ENCODE measurements at places on chromosomes 4 and X. TPM values are rescaled to one million over a fixed set of nuclear protein-coding genes. Genes with fewer than 3 reads are reported as not detected.

- no peaks in the 10 kb centered on the region for H3K27me3 ChIP-seq
- peaks cover 5% of the 10 kb centered on the region for H3K4me1 ChIP-seq
- H3K36me3 ChIP-seq: no peaks in the 10 kb centered on the region
- no peak overlapping the region for H3K4me3 ChIP-seq
- DNase-seq: no peak
Measured at GRCh38 chr4:56213543-56213942, 173.7 kb downstream of the AASDH start.

DNA sequence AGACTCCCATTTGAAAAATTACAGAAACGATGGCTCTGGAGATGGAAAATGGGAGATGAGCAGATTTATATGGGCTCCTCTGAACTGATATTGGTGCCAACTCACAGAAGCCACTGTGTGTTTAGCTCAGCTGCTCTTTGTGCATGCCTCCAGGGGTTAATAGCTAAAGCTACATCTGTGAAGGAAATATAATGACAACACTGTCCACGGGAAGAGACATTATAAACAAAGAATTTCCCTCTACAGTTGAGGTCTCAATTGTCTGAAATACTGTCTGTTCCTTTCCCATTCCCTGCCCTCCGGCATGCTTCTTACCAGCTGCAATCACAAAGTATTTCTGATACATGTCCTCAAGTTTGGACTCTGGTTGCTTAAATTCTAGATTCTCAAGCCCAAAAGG lies 40.4 kb downstream of the PPA2 start:
- H3K27ac ChIP-seq: no peak overlapping the region
- H3K27me3 ChIP-seq: no peaks in the 10 kb centered on the region
- H3K4me1 ChIP-seq: no peaks in the 10 kb centered on the region
- no peak overlapping the region for H3K4me3 ChIP-seq
- peaks cover 52% of the 10 kb centered on the region for H3K36me3 ChIP-seq

- H3K4me3 ChIP-seq: no peak overlapping the region
- no peaks in the 10 kb centered on the region for H3K36me3 ChIP-seq
- no peak for DNase-seq
- no peak overlapping the region for H3K27ac ChIP-seq
Measured at GRCh38 chrX:10254739-10255138, 98.0 kb downstream of the CLCN4 start.

CLIC2 gene
- 31.4 TPM for total RNA-seq

NCAPG gene
- total RNA-seq: 21.5 TPM

HEPH gene
- 249 TPM for total RNA-seq

DNA sequence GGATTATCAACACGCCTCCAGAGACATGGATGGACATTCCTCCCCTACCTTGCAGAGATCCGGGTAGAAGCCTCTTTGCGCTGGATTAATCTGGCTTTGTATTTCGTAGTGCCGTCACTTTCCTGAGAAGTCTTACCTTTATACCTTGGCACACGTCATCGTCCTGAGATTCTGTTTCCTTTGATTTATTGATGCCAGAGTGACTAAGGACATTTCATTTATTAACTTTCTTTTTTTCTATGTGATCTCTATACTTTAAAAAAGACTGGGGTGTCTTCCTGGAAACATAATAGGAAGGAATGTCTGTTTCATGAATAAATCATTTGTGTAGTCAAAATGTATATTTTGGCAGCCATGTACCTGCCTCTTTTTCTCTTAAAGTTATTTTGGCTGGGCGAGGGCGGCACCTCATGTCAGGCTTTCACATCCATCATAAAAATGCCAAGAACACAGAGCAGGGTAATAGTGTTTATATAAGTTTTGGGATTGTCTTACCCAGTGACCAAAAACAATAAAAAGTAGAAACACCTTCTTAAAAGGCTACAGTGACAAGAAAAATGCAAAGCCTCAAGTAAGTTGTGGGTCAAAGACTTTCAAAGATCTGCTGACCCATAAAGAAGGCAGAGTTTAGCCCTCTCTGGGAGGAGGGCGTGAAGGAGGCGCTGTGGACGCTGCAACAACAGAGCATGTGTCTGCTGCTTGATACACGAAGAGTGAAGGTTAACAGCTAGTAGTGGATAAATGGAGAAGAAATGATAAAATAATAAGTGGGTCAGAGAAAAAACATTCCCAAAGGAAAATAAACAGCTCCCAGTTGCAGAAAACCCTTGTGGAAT lies 124.4 kb downstream of the SHROOM3 start:
- H3K36me3 ChIP-seq: no peaks in the 10 kb centered on the region
- no peak for DNase-seq
- no peaks in the 10 kb centered on the region for H3K4me1 ChIP-seq
- H3K27ac ChIP-seq: no peak overlapping the region
- H3K27me3 ChIP-seq: no peaks in the 10 kb centered on the region
- H3K4me3 ChIP-seq: no peak overlapping the region

TEX13B gene
- total RNA-seq: not detected

DNA sequence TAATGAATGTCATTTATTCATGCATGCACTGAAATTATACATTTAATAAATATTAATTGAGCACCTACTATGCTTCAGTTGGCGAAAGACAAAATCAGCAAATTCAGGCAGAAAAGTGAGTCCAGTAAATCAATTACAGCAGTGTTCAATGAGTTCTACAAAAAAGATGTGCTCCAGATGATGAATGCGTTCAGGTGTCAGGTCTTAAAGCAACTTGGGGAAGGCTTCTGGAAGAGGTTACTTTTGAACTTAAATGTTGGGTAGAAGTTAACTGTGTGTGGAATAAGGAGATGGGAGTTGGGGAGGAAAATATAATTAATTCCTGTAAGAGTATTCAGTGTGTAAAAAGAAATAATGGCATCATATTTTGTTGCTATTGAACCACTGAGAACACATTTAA lies 79.0 kb downstream of the SLC7A11 start:
- H3K36me3 ChIP-seq: no peaks in the 10 kb centered on the region
- no peaks in the 10 kb centered on the region for H3K4me1 ChIP-seq
- H3K27me3 ChIP-seq: no peaks in the 10 kb centered on the region
- H3K4me3 ChIP-seq: no peak overlapping the region
- DNase-seq: no peak

DNA sequence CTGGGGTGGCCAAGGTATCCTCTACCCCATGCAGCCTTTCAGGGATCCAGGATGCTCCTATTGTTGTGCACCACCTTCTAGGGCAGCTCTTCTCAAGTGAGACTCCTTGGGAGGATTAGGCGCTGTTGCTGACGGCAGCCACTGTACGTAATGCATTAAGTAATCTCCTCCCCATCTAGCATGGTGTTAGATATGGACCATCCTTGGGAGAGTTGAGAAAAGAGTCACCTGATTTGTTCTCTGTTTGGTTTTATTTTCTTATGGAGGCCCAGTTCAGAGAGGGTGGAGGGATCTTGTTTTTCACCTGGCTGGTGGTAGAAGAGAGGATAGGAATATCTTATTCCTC lies 46.4 kb downstream of the GYG2 start:
- no peak overlapping the region for H3K27ac ChIP-seq
- H3K36me3 ChIP-seq: no peaks in the 10 kb centered on the region
- DNase-seq: no peak
- no peaks in the 10 kb centered on the region for H3K27me3 ChIP-seq

PDGFC gene
- total RNA-seq: 17.3 TPM

SLC4A4 gene
- 25.5 TPM for total RNA-seq

- no peak overlapping the region for H3K4me3 ChIP-seq
- no peak overlapping the region for H3K27ac ChIP-seq
- DNase-seq: no peak
- H3K4me1 ChIP-seq: no peaks in the 10 kb centered on the region
Measured at GRCh38 chr4:115028682-115029410, 84.6 kb downstream of the NDST4 start.

DTHD1 gene
- total RNA-seq: 3.3 TPM

- H3K27ac ChIP-seq: no peak overlapping the region
- no peaks in the 10 kb centered on the region for H3K36me3 ChIP-seq
- no peak overlapping the region for H3K4me3 ChIP-seq
Measured at GRCh38 chrX:30521440-30522182, 56.0 kb downstream of the TASL start.

- no peak overlapping the region for H3K27ac ChIP-seq
- DNase-seq: no peak
- H3K36me3 ChIP-seq: no peaks in the 10 kb centered on the region
- no peaks in the 10 kb centered on the region for H3K4me1 ChIP-seq
- no peak overlapping the region for H3K4me3 ChIP-seq
- H3K27me3 ChIP-seq: no peaks in the 10 kb centered on the region
Measured at GRCh38 chr4:7206911-7207567, 14.7 kb downstream of the SORCS2 start.

SPANXC gene
- not detected for total RNA-seq

GRCh38 chrX:44400588-44400987 lies 57.1 kb upstream of the EFHC2 start:
- H3K4me3 ChIP-seq: no peak overlapping the region
- no peak overlapping the region for H3K27ac ChIP-seq
- DNase-seq: no peak
- H3K36me3 ChIP-seq: no peaks in the 10 kb centered on the region
- H3K4me1 ChIP-seq: no peaks in the 10 kb centered on the region
- no peaks in the 10 kb centered on the region for H3K27me3 ChIP-seq

SLC25A14 gene
- total RNA-seq: not detected

RS1 gene
- total RNA-seq: not detected

DNA sequence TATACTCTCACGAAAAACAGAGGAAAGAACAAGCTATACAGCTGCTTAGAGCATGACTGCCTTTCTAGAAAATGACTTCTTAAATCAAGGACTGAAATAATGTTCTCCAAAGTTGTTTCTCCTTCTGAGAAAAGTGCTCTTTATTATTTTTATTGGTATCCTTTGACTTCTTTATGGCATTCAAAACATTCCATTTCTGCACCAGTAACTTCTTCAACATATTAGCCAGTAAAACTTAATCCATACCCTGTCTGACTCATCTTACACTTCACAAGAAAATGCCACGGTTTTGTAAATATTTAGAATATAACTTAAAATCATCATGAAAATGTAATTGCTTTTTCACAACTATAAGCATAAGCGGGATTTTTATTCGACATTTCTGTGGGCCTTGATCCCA lies 180.4 kb downstream of the NR3C2 start:
- no peaks in the 10 kb centered on the region for H3K36me3 ChIP-seq
- H3K27ac ChIP-seq: no peak overlapping the region
- no peak overlapping the region for H3K4me3 ChIP-seq

- no peak overlapping the region for H3K27ac ChIP-seq
- H3K4me3 ChIP-seq: no peak overlapping the region
- H3K36me3 ChIP-seq: no peaks in the 10 kb centered on the region
- no peaks in the 10 kb centered on the region for H3K27me3 ChIP-seq
- DNase-seq: no peak
Measured at GRCh38 chr4:123390846-123391456, 5.6 kb upstream of the SPRY1 start.

GRCh38 chrX:127568691-127569090 lies 483.5 kb downstream of the ACTRT1 start:
- no peak overlapping the region for H3K27ac ChIP-seq
- no peaks in the 10 kb centered on the region for H3K36me3 ChIP-seq
- no peak overlapping the region for H3K4me3 ChIP-seq

F8A1 gene
- total RNA-seq: 7.5 TPM

PHEX gene
- 20.7 TPM for total RNA-seq

DNA sequence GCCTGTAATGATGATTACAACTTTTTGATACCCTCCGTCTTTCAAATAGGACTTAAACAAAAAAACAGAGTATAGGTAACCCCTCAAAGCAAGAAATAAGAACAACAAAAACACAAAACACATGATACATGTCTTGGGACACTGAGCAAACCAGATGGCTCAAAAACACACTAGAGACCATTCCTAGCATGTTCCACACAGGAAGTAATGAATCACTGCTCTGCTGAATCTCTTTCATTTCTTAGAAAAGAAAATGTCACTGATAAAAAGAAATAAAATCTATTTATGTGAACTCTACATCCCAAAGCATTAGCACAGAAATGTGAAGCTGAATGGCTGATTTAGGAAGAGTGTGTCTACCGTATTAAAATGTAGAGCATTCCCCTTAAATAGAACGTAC lies 134.5 kb upstream of the IL15 start:
- DNase-seq: no peak
- no peak overlapping the region for H3K27ac ChIP-seq
- no peaks in the 10 kb centered on the region for H3K4me1 ChIP-seq

ACOT9 gene
- total RNA-seq: 24.7 TPM

DNA sequence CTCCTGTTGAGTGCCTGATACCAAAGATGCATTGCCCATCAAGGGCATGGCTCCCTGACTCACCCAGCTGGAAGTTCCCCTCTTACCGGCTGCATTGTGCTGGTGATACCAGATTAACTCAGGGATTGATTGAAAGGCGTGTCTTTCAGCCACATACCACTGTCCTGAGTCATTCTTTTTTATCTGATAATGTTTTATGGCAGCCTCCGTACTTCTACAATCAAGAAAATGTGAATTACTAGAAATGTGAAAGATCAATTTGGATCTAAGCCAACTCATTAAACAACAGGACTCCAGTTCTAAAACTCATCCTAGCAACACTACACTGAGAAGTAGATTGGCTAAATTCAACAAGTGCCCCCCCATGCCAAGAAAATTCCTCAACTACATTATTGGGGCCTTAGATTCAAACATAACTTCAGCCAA lies 40.0 kb downstream of the TXK start:
- no peaks in the 10 kb centered on the region for H3K27me3 ChIP-seq
- no peaks in the 10 kb centered on the region for H3K36me3 ChIP-seq
- DNase-seq: peak; percentile 59
- H3K4me3 ChIP-seq: no peak overlapping the region

DNA sequence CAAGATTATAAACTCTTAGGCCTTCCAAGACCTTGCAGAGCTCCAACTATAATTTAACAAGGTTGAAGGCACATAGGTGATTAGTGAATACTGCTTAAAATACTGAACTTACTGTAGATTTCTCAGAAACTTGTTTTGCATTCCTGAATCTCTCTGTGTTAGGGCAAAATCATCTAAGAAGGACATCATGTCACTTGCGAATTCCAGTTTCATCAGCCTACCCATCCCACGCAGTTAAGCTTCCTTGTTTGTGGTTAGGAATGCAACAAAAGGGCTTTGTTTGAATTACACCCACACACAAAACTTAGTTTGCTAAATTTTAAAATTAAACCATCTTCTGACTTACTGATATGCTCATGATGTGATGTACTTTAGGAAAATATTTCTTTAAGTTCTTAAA lies 174.0 kb downstream of the SOWAHB start:
- no peaks in the 10 kb centered on the region for H3K36me3 ChIP-seq
- DNase-seq: no peak
- H3K4me1 ChIP-seq: no peaks in the 10 kb centered on the region
- H3K4me3 ChIP-seq: no peak overlapping the region
- H3K27me3 ChIP-seq: no peaks in the 10 kb centered on the region

GRCh38 chrX:68754406-68754805 lies 74.4 kb upstream of the EFNB1 start:
- no peaks in the 10 kb centered on the region for H3K36me3 ChIP-seq
- no peaks in the 10 kb centered on the region for H3K4me1 ChIP-seq
- H3K27ac ChIP-seq: no peak overlapping the region
- H3K27me3 ChIP-seq: no peaks in the 10 kb centered on the region

GRCh38 chr4:5503336-5503936 lies 204.9 kb downstream of the EVC2 start:
- DNase-seq: no peak
- no peaks in the 10 kb centered on the region for H3K36me3 ChIP-seq
- no peaks in the 10 kb centered on the region for H3K27me3 ChIP-seq
- H3K4me1 ChIP-seq: no peaks in the 10 kb centered on the region
- H3K27ac ChIP-seq: no peak overlapping the region

- no peak for DNase-seq
- no peaks in the 10 kb centered on the region for H3K36me3 ChIP-seq
- H3K4me3 ChIP-seq: no peak overlapping the region
Measured at GRCh38 chr4:146098978-146099377, 76.5 kb upstream of the LSM6 start.

Measured in Peyer's patch (tissue), 4 donors.